Iris pigment epithelial cell (primary cell): ENCODE measurements at places on chromosomes 1 and 21.
A peak's percentile ranks its signal among the peaks of the same experiment; 100 is the strongest.

- DNase-seq = no peak
Observed at GRCh38 chr1:75470448-75470847, 140.5 kb downstream of the SLC44A5 start.

- DNase-seq = peak; percentile 35
Observed at GRCh38 chr1:79117376-79117775, 110.8 kb upstream of the ADGRL4 start.

DNA sequence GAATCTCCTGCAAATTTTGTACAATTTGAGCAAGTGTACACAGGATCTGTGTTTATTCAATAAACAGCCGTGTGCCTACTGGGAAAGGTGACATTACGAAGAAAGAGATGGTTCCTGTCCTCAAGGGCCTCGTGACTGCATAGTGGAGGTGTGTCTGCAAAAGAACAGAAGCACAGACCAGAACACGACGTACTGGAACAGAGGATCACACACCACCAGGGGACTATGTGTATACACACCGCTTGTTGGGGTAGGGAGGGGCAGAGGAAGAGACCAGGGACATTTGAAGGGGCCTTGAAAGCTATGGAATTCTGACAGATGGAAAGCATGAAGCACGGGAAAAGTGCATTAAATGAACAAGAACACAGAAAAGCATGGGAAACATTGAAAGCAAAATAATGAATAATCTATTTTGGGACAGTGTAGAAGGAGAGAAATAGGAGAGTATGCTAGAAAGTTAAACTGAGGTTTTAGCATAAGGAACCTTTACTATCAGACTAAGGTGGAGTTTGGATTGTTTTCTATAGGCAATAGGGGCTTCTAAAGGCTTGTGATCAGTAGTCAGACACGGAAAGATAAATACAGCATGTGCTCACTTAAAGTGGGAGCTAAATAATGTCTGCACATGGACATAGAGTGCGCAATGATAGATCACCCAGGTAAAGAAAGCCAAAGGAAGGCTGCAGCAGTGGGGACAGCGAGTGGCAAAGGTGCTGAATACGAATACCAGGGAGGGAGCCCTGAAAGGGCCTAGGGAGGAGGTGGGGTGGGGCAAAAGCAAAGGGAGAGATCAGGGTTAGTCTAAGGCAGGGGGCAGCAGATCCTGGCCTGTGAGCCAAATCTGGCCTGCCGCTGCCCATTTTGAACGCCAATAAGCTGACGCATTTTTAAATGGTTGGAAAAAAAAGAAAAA, 11.0 kb downstream of the JAK1 start:
- no peak for DNase-seq

DNA sequence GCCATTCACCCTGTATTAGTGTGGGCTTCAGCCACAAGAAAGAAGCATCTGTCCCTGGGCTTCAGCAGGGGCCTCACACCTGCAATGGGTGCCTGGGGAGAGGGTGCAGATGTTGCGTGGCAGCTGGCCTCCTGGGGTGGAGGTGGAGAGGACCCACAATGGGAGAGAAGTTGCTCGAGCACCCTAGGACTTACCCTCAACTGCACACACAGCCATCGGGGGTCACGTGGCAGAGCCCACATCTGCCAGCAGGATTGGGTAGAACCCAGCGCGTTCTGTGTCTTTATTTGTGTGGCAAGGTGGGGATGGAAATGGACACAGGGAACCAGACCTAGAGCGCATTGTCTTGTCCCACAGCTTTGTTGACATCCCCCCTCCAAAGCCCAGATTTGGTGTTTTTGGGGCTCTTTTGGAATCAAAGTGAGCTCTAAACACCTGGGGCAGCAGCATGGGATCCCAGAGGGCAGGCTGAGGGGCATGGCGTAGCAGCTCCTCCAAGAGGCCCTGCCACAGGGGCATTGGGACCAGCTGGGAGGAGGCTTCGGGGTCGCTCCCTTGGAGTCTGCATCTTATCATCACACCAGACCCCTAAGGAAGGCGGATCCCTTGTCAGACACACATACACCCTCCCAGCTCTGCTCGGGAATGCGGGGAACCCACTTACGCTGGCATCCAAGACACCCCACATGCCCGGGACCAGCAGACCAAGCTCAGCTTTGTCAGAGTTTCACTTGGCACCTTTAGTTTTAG, 5.1 kb downstream of the ABCG1 start:
- DNase-seq = no peak

- DNase-seq = peak; percentile 54
Observed at GRCh38 chr1:58785442-58786058, 1.7 kb upstream of the JUN start.
